ENCODE measurements at places on chromosomes 7 and 10. TPM values are rescaled to one million over a fixed set of nuclear protein-coding genes. Genes with fewer than 3 reads are reported as not detected.

GRCh38 chr10:3904419-3904960, 119.5 kb upstream of the KLF6 start:
- no peak for DNase-seq

DNA sequence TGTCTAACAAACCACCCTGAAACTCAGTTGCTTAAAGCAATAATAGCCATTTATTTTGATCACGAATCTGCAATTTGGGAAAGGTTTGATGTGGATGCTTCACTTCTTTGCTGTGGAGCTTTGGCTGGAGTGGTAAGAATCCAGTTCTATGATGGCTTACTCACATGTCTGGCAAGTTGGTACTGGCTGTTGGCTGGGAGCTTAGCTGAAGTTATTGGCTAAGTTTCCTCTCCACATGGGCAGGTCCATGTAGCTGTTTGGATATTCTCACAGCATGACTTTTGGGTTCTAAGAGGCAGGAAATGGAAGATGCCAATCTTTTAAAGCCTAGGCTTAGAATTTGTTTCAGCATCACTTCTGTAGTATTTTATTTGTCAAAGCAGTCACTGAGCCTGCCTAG, 277.6 kb upstream of the NRP1 start:
- no peak for DNase-seq

DNA sequence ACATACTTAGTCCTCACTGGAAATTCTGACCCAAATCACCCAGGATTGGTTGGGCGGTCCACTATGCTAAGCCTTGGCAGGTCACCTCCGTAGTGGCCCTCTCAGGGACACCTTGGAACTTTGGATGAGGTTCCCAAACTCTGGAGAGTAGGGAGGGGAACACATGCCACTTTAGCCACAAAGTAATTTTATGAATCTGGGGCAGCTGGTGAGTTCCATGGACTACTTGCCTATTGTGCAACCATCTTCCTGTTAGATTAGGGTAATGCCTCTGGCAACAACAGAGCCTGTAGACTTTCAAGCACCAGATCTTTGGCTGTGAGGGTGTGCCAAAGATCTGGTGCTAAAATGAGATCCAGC, 77.7 kb downstream of the ITGB8 start:
- DNase-seq, result no peak

GRCh38 chr10:88408096-88408495, 175.0 kb downstream of the RNLS start:
- DNase-seq, result no peak

DNA sequence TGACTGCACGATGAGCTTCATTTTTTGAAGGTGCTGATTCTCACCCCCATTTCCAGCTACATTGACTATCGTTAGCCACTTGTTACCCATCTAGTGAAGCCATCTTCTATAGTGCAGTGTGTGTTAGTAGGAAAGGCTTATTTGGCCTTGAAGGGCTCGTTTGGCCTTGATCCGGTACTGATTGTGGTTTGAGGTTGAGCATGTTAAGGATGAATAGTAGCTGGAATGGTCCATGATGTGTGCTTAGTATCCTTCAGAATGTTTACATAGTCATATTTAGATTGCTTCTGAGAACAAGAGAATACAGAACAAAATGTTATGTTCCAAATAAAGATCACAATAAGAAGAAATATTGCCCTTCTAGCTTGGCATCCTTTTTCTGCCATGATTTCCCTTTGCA, 591.5 kb downstream of the AUTS2 start:
- DNase-seq, result no peak

DNA sequence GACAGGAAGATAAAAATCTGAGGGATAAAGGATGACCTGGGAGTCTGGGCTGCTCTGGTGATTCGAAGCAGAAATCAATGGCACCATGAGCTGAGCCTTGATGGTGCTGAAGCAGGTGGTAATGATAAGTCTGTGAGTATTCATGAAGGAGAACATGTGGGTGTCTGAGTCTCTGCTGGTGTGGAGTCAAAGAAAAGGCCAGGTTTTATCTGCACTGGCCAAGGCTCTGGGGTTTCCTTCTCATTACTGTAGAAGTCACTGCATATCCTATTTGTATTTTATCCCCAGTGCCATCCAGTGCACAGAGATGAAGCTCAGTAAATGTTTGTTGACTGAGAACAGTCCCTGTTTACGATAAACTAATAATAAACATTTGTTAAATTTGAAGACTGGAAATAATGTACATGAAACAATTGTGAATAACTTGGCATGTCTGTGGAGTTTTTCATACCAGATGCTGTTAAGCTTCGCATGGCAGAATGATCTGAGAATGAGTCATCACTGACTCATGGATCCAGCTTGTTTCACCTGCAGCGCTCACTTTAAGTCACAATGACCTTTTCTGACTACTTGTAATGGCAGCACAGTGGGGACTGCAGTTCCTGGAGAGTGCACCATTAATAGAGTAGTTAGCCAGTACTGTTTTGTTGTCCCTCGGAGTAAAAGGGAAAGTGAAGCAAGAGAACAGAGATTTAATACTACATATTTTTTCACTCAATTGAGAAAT, 538.5 kb downstream of the HTR7 start:
- DNase-seq, result peak; percentile 59

DNA sequence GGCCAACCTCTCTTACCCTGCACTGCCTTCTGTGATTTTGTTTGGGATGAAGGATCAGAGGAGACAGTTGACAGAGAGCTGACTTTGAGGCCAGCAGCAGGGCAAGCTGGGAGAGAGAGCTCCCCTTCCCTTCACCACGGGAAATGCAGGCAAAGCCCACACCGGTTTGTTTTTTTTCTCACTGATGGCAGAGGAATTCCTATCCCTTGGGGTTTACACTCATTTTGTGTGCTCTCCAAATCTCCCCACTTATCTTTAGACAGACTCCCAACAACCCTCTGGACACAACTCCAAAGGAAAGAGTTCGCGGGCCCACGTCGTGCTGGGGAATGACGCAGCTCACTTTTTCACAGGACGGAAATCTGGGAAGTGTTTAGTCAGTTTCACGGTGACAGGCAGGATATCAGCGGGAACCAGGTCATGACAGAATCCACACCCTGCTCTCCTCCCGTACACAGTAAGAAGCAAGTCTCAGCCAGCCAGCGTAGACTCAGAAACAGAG, 68.3 kb upstream of the FAM171A1 start:
- DNase-seq, result no peak

DNA sequence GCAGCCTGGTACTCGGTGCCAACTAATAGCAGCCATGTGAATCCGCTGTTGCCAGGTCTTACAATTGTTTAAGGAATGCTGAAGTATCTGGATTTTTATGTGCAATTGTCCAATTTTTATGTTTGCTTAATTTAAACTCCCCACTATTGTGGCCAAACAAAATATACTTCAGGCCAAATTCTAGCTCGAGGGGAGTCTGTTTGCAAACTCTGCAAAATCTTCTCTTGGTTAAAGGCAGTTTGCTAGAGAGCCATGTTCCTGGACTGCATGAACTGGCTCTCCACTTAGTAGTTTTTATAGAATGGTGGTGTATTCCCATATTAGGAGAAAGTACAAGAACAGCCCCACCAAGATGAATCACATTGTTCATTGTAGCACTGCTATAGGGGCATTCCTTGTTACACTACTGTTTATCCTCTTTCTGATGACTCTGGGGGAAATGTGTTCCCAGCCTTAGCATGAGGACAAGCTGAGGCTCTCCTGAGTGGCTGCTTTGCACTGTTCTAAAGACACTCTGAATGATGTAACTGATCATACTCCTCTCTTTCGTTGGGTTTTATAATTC, 178.0 kb upstream of the GLI3 start:
- DNase-seq, result no peak

DNA sequence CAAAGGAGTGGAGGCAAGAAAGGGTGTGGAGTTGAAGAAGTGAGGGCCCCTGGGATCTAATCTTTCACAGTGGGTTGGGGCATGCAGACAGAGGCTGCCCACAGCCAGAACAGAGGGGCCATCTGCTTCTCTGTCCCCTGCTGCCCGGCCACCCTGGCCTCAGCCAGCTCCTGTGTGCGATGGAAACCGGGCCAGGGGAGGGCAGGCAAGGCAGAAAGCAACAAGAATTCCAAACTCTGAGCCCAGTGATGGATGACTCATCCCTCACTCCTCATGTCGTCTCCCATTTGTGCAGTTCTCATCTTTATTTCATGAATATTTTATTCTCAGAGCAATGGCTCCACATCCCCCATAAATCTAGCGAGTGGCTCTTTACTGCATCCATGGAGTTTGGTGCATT, 757.1 kb downstream of the GRID1 start:
- no peak for DNase-seq

- DNase-seq, result no peak
These were observed 44.9 kb downstream of the MYPN start for GRCh38 chr10:68154211-68154497.

DNA sequence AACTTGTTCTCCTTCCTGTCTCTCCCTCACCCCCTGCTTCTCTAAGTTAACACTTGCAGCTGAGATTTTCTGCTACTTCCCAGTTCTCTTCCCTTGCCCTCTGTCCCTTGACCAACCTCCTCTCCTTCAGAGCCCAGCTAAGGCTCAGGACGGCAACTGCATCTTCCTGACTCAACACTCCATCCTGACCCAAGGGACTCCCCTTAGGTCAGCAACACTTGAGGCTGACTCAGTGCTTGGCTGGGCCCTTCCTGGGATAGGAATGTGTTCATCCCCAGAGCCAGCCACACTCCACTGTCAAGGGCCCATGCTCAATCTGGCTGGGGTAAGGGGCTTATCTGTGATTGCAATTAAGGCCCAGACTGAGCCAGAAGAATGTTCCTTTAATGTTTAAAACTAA, 3.4 kb downstream of the CALHM2 start:
- DNase-seq, result peak; percentile 84

DNA sequence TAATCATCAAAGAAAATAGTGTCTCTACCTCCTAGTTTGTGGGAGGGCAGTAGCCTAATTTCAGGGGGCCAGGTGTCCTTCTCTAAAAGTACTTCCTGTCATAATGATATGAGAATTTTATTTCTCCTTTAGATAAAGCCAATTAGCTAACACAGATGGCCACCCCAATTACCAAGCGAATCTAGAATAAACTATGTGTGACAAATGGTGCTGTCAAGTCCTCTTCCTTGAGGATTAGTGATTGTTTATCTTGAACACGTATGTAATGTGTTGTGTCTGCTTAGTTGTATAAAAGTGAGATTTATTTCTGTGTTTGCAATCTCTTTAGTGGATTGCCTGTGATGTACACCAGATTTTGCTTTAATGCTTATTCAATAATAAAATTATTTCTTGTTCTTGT, 1120.0 kb downstream of the SORCS1 start:
- DNase-seq, result no peak

DNA sequence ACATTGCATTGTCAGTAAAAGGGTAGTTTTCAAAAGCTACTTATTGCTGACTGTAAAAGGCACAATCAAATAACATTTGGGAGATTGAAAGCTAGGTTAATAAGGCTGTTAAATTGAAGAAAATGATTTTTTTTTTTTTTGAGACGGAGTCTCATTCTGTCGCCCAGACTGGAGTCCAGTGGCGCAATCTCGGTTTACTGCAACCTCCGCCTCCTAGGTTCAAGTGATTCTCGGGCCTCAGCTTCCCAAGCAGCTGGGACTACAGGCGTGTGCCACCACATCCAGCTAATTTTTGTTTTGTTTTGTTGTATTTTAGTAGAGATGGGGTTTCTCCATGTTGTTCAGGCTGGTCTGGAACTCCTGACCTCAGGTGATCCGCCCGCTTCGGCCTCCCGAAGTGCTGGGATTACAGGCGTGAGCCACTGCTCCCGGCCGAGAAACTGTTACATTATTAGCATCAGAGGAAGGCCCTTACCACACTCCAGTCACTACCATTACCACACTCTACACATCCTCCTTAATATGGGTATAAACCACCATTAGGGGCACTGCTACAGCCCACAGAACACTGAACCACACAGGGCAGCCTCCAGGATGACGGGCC, 1.0 kb downstream of the CYP51A1 start:
- DNase-seq, result no peak

DNA sequence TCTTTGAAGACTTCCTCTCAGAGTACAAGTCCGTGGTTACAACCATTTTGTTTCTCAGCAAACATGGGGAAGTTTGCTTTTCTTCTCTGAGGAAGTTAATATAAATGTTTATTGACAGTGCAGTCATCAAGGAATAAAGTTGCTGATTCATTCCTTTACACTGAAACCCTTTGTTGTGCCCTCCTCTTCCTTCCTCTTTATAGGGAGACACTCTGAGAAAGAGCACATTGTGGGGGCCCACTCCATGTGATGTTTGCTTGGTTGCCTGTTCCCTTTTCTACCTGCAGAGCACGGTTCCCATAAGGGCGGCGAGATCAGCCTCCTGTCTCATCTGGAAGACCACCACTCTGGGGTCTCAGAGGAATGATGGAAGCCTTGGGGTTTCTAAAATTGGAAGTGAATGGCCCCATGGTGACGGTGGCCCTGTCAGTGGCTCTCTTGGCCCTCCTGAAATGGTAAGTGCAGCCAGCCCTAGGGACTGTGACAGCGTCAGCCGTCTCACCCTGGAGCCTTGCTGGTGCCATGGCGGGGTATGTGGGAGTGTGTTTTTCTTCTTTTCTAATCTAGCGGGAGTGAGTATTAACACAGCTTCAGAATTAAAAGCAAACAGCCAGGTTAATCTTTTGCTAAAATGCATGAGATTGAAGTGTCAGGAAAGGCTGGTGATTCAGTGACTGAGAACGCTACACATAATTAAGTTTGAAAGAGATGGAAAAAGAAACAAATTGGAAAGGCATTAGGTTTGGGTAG, at the start of gene TBXAS1:
Gene TBXAS1 (plus strand): TSS at position 240 of the 750 bp plus-strand sequence. CDS start 127 bp downstream, at position 367.
- no peak for DNase-seq

DNA sequence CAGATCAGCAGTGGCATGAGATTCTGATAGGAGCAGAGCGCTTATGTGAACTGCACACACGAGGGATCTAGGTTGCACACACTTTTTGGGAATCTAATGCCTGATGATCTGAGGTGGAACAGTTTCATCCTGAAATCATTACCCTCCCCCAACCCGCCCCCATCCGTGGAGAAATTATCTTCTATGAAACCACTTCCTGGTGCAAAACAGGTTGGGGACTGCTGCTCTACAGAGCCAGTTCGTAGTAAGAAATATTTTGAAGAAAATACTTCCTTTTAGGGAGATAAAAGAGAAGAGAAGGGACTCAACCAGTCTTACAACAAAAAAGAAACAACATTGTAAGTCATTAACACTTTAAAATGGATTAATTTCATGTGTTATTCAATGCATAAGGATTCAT, 1308.2 kb downstream of the GATA3 start:
- DNase-seq, result no peak

DNA sequence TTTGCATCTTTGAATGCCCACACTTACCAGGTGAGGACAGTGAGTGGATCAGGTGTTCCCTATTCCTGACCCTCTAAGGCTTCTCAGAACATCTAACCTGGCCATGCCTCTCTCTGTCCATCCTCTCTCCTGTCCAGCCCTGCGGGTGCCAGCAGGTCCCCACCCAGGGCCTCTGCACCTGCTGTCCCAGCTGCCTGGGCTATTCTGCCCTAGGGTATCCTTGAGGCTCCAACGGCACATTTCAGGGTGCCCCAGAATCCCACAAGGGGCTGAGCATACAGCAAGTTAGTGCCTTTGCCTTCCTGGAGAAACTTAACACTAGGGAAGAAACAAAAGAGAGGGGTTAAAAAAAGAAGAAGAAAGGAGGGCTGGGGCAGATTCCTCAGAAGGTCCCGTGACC, 107.4 kb downstream of the UNCX start:
- no peak for DNase-seq

The BICC1 gene
- 60.5 TPM for total RNA-seq

The ARHGAP19 gene
- 4.0 TPM for total RNA-seq

The ZNRF2 gene
- total RNA-seq, result 2.4 TPM

The KAZALD1 gene
- 16.9 TPM for total RNA-seq

The CYP3A4 gene
- total RNA-seq, result not detected

The OR13A1 gene
- total RNA-seq, result not detected
